Stimulated activated CD8-positive, alpha-beta memory T cell treated with anti-CD3 and anti-CD28 coated beads, Interleukin-4, amount 100 ng/mL, for 48 hours (primary cell): ENCODE measurements at places on chromosomes 6 and 20.

- no peak for DNase-seq
Measured at GRCh38 chr6:165881806-165882205, 218.8 kb upstream of the PDE10A start.

- DNase-seq = no peak
Measured at GRCh38 chr6:68235326-68235784, 399.7 kb upstream of the ADGRB3 start.

DNA sequence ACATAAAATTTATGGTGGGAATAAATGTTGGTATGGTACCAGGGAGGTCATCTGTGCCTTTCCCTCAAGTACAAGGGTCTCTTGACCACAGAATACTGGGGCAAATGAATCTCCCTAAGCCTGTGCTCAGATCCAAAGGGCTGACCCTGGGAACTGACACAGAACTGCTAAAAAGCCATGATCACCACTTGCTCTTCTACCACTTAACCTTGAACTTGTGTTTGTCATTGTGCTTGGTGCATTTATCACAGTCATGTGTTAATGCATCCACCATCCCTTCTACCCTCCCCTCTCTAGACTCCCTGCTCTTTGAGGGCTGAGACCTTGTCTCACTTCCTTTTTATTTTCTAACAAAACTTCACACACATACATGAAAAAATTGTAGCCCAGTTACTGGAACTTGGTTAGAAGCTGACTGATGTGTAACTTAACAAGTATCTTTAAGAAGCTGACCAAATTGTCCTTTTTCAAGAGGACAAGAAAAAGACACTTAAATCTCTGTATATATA lies 46.1 kb upstream of the PBOV1 start:
- DNase-seq = no peak

DNA sequence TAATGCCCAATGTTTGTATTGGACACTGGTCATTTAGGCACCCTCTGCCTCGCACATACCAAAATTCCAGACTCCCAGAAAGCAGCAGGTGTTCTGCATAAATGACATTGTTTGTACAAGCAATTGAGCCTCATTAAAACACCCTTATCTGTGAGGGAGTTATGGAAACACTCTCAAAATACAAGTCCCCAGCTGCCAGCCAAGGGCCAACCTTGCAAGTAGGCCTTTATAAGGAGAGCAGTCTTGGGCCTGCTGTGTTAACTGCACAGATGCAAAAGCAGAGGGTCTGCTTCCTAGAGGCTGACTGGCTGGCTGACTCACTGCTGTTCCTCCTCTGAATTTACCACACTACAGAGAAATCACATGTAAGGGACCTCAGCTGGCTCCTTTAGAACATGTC lies 150.4 kb upstream of the HMGN3 start:
- DNase-seq = no peak

GRCh38 chr6:40906759-40907158 lies 132.3 kb downstream of the UNC5CL start:
- DNase-seq = no peak

DNA sequence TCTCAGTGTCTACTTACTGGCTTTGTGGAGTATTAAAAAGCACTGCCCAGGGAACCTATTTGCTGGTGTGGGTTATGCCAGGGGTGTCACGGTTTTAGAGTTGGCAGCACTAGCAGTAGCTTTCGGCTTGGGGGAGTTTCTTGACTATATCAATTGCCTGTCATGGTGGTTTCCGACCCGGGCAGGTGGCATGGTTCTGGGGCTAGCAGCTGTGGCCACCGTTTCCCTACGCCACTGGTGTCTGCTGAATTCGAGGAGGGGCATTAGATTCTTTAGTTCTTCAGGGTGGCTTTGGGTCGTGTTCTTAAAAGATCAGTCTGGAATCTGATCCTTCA lies 55.6 kb upstream of the FOXC1 start:
- peak; percentile 28 for DNase-seq

DNA sequence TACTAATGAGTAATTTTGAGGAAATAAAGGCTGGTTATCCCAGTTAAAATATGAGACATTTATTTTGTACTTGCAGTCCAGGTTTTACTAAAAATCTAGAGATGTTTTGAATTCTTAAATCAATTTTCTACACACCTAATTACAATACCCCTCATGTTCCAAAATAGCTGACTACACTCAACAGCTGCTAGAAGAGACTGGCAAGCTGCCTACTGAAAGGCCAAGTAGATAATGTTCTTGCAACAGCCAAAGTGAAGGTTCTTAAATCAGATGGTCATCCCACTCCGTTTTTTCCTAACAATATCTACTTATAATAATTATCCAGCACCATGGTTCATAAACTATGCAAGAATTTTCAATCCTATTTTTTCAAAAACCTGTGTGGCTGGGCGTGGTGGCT lies 69.0 kb downstream of the DTNBP1 start:
- DNase-seq = no peak

DNA sequence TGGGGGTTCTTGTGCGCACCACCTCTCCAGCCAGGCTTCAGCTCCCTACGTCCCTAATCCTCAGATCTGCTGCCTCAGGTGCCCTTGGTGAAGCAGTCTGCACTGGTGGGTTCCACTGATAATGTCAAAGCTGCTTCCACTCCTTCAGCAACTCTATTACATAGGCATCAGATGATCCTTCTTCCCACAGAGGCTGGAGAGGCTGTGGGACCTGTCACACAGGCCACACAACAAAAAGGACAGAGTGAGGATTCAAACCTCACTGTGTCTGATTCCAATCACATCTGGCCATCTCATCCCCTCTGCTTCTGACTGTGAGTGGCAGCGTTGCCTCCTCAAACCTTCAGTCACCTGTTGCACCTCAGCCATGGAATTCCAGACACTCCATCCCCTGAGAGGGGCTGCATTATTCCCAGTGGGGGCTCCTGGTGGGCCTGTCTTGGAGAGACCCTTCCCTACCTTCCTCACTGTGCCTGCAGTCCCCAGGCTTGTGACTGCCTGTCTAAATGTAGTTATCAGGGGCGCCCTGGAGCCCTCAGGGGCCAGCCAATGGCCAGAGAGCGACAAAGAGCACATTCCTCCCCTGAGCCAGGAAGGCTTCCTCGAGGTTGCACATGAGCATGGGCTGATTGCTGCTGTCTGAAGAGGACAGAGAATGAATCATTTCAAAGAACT lies 211.4 kb upstream of the ECI2 start:
- no peak for DNase-seq

DNA sequence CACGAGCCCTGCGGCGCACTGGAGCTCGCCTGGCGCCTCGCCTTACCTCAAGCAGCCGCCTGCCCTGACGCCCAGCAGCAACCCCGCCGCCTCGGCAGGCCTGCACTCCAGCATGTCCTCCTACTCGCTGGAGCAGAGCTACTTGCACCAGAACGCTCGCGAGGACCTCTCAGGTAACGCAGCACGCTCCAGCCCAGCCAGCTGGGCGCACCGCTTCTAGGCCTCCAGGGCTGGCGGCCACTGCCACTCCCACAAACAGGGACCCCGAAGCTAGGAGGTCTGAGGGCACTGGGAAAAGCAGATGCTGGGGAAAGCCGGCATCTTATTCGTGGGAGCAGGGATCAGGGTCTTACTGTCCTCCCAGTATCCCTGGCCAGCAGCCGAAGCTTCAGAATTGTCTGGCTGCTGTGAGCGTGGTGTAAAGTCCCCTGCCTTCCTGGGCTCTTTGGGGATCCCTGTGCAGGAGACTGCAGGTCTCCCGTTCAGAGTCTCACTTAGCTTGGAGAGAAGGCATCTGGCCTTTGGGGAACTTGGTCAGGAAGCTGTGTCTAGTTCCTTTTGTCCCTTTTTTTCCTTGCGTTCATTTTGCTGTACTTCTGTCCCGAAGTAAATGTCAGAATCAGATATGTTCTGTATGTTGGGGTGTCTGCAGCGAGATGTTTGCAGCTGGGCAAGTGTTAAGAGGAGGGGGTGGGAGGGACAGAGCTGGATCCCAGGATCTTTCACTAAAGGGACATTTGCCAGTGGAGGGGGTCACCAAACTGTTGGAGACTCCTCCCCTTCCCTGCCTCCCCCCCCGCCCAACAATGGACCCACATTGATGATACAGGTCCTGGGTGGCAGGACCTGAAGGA lies 1.8 kb downstream of the FOXF2 start:
- DNase-seq = no peak

DNA sequence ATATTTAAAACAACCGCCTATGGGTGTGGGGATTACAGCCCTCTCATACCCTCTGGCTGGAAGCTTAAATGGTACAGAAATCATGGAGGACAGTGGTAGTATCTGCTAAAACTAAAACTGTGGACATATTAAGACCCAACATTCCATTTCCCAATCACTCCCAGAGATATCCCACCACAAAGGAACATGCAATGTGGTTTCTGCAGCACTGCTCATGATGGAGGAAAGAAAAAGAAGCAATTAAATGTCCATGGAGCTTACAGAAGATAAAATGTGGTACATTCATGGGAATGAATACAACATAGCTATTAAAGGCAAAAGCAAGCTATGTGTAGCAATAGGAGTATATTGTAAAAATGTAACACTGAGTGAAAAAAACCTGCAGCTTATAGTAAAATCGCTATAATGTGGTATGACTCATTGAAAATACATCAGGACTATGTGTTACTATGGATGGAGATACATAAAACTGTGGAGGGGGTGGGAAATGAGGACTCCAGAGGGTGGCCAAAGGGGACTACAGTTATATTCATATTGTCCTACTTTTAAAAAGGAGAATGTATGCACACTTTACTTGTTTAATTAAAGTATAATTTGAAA lies 22.9 kb upstream of the NNAT start:
- DNase-seq = no peak

DNA sequence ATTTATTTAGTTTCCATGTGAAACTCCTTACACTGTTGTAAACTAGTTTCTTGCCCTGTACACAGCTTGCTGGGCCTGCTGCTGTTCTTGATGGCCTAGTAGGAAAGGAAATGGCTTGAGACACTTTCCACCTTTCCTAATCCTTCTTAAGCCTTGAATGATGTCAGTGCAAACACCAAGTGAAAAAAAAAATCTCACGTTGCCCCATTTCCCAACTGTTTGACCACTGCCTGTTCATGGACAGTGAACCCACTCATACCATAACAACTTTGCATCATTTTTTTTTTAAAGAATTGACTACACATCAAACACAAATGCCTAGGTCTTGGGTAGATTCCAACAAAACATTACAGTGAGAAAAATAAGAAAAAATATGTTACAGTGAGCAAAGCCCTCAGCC lies 653.6 kb upstream of the FLRT3 start:
- no peak for DNase-seq

GRCh38 chr6:151025076-151025475 lies 159.6 kb downstream of the MTHFD1L start:
- DNase-seq = no peak

GRCh38 chr6:37288247-37288646 lies 30.3 kb upstream of the TMEM217 start:
- no peak for DNase-seq

GRCh38 chr20:36170542-36171215 lies 16.1 kb downstream of the EPB41L1 start:
- DNase-seq = no peak

DNA sequence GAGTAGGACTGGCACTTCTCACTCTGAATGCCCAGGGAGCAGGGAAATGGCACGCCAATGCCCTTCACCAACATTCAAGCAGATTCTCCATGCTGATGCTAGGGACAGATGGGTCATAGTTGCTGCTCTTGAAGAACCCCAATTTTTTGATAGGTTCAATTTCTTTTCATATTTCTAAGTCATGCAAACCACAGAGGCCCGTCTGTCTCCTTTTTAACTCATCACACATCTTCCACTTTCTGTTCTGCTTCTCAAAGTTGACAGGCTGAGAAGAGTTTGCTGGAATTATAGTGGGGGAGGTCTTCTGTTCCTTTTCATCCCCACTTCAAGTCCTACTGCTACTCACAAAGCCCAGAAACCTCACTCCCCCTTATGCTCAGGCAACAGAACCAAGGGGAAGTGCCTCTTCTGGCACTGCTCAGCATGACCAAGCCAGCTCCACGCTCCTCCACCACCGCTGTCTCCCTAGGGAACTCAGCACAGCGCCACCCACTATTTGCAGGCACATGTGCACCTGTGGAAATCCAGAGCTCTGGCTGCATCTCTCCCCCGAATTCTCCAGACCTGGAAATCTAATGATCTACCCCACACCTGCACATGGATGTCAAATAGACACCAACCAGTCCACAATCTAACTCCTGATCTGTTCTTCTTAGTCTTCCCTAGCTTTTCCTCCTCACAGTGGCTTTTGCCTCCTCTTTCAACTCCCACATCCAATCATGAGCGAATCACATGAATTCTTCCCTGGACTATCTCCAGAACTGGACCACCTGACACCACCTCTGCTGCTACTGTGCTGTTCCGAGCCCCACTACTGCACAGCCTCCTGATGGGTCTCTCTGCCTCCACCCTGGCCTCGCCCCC lies 10.7 kb downstream of the ZBTB24 start:
- DNase-seq = no peak

DNA sequence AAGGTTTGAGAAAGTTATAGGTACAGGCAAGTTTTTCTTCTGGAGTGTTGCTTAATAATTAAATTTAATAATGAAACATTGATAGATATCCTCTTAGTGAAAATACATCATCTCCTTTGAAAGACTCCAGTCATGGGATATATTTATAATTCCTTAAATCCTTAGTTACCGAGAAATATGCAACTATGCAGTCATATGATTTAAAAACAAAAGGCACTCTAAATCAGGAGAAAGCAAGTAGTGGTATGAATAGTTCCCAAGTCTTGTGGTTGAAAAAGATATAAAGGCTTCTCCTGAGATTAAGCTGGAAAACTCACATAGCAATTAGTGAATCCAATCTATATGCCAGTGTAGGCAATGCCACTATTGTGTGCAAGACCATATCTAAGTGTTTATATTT lies 475.4 kb downstream of the EYS start:
- no peak for DNase-seq

DNA sequence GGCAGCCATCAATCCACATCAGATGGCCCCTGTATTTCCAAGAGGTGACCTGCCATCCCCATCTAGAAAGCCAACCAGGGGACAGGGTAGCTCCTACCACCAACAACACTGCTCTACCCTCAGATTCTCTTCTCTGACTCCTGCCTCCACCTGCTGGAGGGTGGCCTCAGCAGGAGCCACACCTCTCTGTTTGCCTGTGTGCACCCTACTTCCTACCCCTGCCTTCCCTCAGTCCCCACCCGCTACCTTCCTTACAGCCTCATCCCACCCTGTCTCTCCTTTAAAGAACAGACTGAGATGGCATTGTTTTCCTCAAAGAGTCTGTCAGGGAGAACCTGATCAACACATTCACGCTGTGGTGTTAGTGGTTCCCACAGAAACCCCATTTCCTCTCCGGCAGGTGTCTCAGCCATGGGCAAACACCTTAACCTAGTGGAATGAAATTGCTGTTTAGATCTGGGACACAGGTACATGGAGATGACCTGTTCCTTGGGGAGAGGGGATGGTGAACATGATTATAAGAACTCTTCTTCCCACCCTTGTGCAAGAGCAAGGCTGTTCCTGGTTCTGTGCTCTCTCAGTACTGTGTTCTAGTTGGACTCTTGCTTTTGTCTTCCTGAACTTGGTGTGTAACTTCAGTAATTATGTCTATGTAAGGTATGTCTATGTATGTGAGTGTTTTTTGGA lies 1.8 kb downstream of the ENTPD6 start:
- peak; percentile 24 for DNase-seq

- DNase-seq = peak; percentile 56
Measured at GRCh38 chr6:166586424-166587156, at the start of gene RAMACL. RAMACL (minus strand) TSS chr6:166586678; CDS start chr6:166586477, 201 bp downstream.

- DNase-seq = no peak
Measured at GRCh38 chr6:82239597-82239996, 7.9 kb downstream of the IBTK start.
